ENCODE measurements at places on chromosomes 5 and 9.

DNA sequence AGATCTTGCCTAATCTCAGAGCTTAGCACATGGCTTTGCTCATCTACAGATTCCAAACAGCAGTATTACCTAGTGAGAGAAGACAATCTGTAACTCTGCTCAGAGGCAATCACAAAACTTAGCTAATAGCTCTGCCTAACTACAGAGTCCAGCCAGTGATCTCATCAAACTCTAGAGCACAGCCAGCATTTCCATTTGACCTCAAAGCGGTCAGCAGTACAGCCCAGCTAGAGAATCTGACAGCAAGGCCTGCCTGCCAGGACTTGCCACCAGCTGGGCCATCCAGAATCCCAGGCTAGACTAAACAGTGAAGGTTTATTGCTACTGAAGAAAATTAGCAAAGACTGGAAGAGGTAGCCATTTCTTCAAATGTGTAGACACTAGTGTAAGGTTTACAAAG is 217.9 kb upstream of the VLDLR start:
- no peak for DNase-seq

DNA sequence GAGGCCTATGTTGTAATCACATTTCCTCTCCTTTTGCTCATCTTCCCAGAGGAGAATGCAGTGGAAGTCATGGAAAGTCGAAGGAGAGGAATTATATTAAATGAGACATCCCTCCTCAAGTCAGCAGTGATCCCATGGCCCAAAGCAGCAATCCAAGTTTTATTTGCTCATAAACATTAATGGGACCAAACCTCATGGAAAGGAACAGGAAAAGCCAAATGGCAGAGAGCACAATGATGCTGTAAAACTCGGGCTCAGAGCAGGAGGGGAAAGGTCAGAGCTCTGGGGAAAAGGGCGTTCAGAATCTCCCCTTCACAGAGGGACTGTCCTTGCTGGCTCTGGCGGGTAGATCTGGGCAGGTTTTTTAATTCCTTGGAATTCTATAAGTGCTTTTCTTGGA is 175.8 kb downstream of the C5orf15 start:
- DNase-seq: no peak

GRCh38 chr9:128250839-128251731 is 24.7 kb downstream of the GOLGA2 start:
- DNase-seq: no peak

- no peak for DNase-seq
These were observed 360.7 kb upstream of the CDH10 start for GRCh38 chr5:25005431-25005830.

- no peak for DNase-seq
These were observed 70.7 kb downstream of the RFX3 start for GRCh38 chr9:3455094-3455493.

Data from HuH-7.5 (cell line).